Sigmoid colon (tissue), 7 donors: ENCODE measurements at places on chromosomes 7 and 10. TPM values are rescaled to one million over a fixed set of nuclear protein-coding genes. Genes with fewer than 3 reads are reported as not detected.

DNA sequence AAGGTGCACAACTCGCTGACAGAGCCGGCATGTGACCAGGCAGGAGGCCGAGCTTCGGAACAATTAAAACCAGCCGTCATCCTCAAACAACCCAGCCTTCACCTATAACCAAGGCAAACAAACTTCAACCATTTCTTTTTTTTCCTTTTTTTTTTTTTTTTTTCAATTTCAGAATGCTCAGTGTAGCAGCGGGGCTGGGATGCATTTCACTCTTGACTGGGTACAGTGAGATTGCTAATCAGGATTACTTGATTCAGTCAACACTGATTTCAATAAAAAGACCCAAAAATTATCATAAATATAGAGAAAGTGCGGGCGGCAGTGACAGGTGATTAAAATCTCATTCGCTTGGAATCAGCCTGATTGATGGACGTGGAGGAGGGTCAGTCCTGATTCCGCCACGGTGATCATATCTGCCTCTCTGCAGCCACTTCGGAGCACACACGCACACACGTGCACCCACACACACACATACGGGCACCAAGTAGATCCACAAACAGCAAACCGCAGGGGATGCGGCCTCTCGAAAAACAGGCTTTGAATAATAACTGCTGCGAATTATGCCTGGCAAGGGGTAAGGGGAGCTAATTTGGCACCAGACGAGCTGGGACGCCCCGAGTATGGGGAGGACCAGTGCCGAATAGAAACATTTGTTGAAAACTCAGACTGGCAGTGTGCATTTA, 31.2 kb downstream of the EBF3 start:
- no peaks in the 10 kb centered on the region for H3K36me3 ChIP-seq
- H3K27ac ChIP-seq = no peak overlapping the region
- no peaks in the 10 kb centered on the region for H3K4me1 ChIP-seq

The FAM20C gene
- total RNA-seq = 51.3 TPM

DNA sequence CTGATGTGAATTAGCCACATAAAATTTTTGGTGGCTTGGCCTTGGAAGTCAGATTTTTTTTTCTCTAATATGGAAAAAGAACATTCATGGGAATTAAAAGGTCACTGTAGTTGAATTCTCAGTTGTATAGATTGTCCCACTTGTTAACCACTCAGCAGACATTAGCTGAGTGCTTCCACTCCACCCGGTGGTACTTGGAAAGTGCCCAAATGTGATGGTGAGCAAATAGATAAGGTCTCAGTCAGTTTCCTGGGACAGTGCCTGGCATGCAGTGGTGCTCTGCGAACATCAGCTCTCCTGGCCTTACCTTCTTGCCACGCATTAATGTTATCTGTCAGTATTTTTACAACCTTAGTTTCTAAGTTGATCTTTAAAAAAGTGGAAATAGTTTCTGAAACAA, 1.4 kb downstream of the ATP5F1C start:
- H3K4me3 ChIP-seq = no peak overlapping the region
- peaks cover 63% of the 10 kb centered on the region for H3K4me1 ChIP-seq
- DNase-seq = no peak

- H3K27me3 ChIP-seq = no peaks in the 10 kb centered on the region
- DNase-seq = no peak
- H3K27ac ChIP-seq = no peak overlapping the region
- no peaks in the 10 kb centered on the region for H3K36me3 ChIP-seq
These were observed 64.0 kb downstream of the AKR1E2 start for GRCh38 chr10:4889959-4890358.

GRCh38 chr7:44100458-44101302, 3.5 kb upstream of the AEBP1 start:
- H3K36me3 ChIP-seq = no peaks in the 10 kb centered on the region
- peak; percentile 65 for DNase-seq
- H3K27ac ChIP-seq = peak overlapping the region; percentile 55

DNA sequence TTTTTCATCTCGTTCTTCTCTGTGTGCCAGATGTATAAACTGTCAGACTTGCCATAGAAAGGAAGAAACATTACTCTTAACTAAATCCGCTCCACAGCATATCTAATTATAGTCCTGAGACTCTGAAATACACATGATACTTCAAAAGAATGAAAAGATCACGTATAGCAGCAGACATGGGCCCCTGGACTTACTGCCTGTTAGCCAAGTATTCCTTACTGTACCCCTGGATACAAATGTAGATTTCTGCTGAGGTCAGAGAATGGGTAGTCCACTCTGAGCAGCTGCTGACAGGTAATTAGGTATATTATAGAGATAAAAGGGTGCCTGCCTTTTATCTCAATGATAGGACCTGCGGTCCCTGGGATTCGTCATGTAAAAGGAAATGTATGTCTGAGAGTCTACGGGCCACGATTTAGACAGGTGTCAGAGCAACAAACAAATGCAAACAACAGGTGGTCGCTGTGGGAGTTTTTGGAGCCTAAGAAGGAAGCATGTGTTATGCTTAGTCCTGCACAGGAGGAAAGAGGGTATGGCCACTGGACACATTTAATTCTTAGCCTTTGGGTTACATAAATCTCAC, 69.4 kb downstream of the VOPP1 start:
- no peaks in the 10 kb centered on the region for H3K27me3 ChIP-seq
- no peak overlapping the region for H3K4me3 ChIP-seq
- H3K36me3 ChIP-seq = no peaks in the 10 kb centered on the region

DNA sequence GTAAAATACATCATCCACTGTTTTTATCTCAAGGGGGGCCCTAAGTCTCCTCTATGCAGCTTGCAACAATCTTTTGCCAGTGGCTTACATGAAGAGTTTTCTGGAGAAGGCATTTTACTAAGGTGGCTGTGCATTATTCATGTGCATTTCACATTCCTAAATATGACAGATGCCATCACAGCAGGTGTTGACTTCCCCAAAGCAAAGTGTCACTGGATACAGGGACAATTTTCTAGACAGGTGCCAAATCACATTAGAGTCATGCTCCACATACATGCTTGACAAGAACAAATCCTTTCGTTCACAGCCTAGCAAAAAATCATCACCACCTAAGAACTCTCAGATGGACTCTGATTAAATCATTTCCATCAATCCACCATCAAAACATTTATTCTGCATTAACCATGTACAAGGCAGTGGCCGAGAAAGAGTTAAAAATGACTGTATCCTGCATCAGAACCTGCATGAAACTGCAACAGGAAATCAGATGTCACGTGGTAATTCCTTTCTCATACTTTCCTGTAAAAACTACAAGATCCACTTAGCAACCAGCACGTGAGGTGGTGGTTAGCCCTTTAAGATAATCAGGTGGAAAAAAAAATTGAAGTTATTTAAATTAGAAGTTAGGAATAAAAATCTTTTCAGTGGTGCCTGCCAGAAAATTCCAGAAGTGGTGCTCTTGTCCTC, 88.2 kb upstream of the AFAP1L2 start:
- H3K4me3 ChIP-seq = no peak overlapping the region
- no peaks in the 10 kb centered on the region for H3K4me1 ChIP-seq
- no peaks in the 10 kb centered on the region for H3K36me3 ChIP-seq
- DNase-seq = no peak

The SUN3 gene
- not detected for total RNA-seq

The EIF5AL1 gene
- total RNA-seq = 0.14 TPM

GRCh38 chr7:74452748-74453321, 871 bp upstream of the GTF2IRD1 start:
- peak overlapping the region; percentile 87 for H3K4me3 ChIP-seq
- H3K27me3 ChIP-seq = no peaks in the 10 kb centered on the region
- peak; percentile 88 for DNase-seq
- peak overlapping the region; percentile 92 for H3K27ac ChIP-seq
- H3K36me3 ChIP-seq = no peaks in the 10 kb centered on the region

DNA sequence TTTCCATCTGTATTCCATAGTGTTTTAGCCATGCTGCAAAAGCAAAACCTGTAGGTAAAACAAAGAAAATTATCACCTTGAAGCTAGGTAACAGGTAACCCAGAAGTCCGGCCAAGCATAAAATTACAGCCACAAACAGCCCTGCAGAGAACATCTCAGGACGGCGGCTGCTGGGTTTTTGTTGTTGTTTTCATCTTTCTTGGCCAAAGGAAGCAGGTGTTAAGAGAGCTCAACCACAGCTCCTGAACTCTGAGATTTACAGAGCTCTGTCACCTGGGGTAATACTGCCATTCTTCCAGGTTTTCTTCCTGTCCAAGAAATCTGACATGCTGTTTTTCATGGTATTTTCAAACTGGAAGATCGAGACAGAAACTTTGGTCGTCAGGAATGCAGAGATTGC, 847 bp upstream of the SCIN start:
- no peaks in the 10 kb centered on the region for H3K36me3 ChIP-seq
- H3K4me3 ChIP-seq = no peak overlapping the region
- H3K27me3 ChIP-seq = peaks cover 44% of the 10 kb centered on the region
- no peak for DNase-seq

The SLC39A12 gene
- not detected for total RNA-seq

The NEUROD6 gene
- not detected for total RNA-seq

DNA sequence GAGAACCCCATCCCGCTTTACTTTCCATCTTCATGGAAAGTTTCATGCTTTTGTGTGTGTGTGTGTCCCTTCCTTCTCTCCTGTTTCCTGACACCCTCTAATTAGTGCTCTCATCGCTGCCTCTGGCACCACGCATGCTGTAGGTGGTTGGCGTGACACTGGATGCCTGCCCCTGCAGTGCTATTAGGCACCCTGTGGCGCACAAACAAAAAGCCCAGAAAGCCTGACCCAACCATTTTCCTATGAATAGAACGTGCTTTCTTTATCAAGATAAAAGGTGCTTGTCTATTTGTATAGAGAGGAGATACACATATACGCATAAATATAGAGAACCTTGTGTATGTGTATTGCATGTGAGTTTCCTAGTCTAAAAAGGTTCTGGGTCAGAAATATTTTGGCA, 120.8 kb upstream of the CDCA7L start:
- DNase-seq = no peak
- no peak overlapping the region for H3K27ac ChIP-seq
- H3K4me3 ChIP-seq = no peak overlapping the region
- H3K36me3 ChIP-seq = no peaks in the 10 kb centered on the region

DNA sequence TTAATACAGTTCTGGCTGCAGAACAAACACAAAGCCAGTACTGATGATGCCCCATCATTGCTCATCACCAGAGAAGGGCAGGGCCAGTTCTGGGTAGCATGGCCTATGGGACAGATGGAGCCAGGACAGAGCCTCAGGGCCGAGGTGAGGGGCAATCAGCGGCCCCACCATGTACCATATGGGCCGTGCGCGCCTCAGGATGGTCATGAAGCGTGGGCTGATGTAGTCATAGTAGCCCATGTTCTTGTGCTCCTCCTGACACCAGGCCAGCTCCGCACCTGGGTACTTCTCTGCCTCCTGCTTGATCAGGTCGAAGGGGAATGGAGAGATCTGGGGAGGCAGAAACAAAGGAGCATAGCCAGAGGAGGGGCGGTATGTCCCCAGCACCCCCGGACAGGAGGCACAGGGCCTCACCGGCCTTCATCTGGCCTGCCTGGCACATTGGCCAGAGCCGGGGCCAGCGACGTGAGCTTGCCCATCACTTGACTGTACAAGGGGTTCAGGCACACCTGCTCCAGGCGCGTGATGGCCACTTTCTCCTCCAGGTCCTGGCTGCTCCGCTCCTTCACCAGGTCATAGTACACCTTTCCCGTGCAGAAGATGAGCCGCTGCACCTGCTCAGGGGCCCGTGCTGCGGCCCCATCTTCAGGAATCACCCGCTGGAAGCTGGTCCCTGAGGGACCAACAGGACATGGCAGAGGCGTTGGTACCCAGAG, 26.1 kb downstream of the OGDHL start:
- H3K27me3 ChIP-seq = no peaks in the 10 kb centered on the region
- no peak overlapping the region for H3K4me3 ChIP-seq
- H3K4me1 ChIP-seq = no peaks in the 10 kb centered on the region
- no peaks in the 10 kb centered on the region for H3K36me3 ChIP-seq
- no peak for DNase-seq

DNA sequence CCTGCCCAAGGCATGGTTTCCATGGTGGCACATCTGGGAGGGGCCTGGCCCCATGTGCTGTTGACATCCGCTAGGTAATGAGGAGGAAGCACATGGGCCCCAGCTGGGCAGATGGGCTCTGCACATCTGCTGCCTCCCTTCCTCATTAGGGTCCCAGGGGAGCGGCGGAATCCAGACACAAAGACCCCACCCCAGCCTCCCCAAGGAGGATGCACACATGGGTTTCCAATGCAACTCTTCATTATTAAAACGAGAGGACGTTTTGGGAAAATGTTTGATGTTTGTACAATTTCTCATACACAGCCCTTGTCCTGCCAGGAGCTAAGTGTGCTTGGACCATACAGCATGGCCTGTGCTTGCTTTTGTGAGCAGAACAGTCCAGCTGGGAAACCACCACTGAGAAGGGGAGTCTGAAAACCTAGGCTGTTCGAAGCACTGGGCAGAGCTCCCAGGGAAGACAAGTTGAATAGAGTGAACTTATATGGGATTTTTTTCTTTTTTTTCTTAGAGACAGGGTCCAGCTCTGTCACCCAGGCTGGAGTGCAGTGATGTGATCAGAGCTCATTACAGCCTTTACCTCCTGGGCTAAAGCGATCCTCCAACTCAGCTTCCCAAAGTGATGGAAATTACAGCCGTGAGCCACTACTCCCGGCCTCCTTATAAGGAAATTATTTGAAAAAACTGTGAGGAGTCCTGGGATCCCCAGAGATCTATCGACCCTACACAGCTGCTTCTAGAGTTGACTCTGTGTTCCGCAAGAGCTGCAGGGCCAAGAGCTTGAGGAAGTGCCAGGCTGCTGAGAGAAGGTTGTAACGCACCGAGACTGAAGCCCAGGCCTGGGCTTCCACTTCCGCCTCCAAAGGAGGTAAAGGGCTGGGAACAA, 23.4 kb downstream of the FAM107B start:
- no peaks in the 10 kb centered on the region for H3K27me3 ChIP-seq
- H3K27ac ChIP-seq = peak overlapping the region; percentile 71
- DNase-seq = peak; percentile 87
- no peak overlapping the region for H3K4me3 ChIP-seq

DNA sequence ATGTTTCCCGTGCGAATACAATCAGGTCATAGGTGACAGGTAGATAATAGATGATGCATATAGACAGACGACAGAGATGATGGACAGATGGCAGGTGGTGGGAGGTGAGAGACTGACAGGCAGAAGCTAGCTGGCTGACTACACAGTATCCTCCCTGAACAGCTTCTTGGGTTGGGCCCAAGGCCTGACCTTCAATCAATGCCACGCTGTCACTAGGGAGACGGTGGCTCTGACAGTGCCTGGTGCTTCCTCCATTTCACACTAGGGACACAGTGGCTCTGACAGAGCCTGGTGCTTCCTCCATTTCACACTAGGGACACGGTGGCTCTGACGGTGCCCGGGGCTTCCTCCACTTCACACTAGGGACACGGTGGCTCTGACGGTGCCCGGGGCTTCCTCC, 200.1 kb downstream of the DIP2C start:
- no peaks in the 10 kb centered on the region for H3K27me3 ChIP-seq
- no peaks in the 10 kb centered on the region for H3K36me3 ChIP-seq
- H3K27ac ChIP-seq = peak overlapping the region; percentile 88
- H3K4me3 ChIP-seq = no peak overlapping the region
- no peak for DNase-seq
